ENCODE measurements at places on chromosomes 4 and X.

GRCh38 chrX:9141496-9141895, 107.6 kb upstream of the FAM9B start:
- no peak for DNase-seq

DNA sequence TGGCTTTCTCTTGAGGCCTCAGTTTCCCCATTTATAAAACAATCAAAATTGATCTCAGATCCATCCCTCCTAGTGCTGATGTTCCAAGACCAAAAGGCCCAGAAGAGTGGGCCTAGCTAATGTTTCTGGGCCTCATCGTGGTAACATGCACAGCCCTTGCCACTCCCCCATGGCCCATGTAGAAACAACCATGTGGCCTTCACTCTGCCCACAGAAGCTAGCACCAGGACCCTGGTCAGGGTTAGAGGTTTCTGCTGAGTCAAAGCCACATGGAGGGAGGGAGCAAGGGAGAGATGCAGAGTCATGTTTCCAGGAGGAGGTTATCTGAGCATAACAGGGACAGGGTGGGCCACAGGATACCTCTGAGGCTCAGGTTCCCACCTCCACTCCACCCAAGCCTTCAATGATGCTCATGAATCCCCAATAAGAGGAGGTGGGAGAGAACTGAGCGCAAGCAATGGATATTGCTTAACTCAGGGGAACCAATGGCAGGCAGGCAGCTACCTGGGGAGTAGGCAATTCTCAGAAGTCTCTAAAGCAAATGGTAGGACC, 16.9 kb downstream of the OTUD5 start:
- no peak for DNase-seq

- DNase-seq: no peak
These were observed 1051.4 kb upstream of the PRKX start for GRCh38 chrX:4764888-4765287.

GRCh38 chr4:34047363-34047762, 2197.0 kb downstream of the ARAP2 start:
- no peak for DNase-seq

DNA sequence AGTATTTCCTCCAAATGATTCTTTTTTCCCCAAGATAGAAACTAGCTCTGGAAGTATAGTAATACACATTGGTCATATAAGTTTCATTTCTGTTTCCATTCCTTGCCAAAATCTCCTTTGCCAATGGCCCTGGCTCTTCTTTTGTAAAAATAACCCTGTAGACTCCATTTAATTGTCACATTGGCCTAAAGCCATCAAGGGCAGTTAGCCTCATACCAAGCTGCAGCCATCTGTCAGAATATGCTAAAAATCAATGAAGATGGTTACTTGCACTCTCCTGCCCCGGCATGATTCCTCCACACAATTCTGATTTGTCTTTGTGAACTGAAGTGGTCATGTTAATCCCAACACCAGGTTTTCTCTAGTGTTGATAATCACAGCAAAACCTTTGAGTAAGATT, 380.5 kb downstream of the SH2D1A start:
- DNase-seq: no peak

GRCh38 chr4:39323821-39324220, 42.3 kb downstream of the RFC1 start:
- no peak for DNase-seq

- no peak for DNase-seq
These were observed 76.0 kb upstream of the FAM47B start for GRCh38 chrX:34866646-34867045.

DNA sequence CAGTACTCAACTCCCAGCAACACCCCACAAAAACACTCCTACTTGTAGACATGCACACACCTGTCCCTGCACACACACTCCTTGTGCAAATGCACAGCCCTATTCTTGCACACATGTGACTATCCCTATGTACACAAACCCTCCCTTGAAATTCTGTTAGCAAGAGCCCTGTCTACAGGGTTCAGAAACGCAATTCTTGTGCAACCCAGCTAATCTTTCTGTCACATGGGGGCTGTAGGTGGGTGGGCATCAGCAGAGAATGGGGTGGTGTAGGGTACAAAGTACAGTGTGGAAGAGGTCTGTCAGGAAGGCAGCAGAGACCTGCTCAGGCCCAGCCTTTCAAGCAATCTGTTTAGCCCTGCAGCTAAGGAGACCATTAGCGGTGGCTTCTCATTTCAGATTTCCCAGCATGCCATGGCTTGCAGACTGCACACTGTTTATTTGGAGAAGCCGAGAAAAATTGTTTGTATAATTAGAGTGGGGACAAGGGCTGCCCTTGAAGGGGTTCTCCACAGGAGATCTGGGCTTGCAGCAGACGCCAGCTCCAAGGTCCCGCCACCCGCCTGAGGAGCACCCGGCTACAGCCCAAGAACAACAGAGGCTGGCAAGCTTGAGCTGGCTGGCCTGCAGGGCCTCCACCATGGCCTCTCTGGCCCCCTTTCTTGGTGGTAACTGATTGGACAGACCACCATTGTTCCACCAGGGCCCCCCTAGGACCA, 144.0 kb upstream of the PJA1 start:
- no peak for DNase-seq

DNA sequence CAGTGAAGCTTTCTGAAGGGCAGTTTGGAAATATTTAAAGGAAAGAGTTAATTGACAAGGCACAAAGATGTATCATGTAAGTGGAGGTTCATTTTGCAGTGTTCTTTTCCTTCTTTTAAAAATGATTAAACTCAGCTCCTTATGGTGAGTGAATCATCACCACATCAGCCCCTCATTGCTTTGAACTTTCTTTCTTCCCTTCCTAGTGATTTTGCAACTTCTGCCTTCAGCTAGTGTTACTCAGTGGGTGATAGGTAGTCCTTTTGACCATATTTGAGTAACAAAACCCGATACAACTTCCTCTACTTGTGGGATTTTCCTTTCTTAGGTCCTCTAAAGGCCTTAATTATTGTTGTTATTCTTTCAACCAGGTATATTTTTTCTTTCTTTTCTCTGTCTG, 8.2 kb downstream of the ZCCHC4 start:
- no peak for DNase-seq

DNA sequence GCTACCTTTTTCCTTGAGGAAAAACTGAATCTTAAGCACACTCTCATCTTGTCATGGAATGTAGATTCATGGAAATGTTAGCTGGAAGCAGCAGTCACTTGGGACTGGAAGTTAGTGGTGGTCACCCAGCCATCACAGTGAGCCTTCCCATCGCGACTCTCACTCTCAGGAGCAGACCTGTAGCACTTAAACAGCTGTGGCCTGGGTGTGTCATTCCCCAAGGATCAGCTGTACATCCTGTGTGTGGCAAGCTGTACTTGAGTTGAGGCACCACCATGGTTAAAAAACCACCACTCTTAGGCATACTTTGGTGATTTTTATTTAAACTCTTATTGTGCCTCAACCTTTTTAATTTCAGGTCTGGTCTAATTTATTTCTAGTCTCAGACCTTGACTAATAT, 46.7 kb downstream of the JADE1 start:
- DNase-seq: no peak

DNA sequence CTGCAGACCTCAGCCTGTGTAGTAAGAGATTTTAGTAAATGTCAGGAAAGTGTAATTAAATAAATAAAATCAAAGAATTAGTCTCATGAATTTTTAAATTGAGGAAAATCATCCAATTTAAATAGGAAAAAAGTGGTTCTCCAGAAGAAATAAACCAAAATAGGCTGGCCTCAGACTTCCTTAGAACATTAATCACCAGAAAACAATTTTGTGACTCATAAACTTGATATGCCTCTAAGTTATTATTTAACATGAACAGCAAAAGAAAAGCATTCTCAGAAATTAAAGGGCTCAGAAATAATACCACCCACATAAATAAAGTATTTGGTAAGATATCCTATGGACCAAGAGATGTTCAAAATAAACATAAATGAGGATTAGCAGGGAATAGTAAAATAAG, 14.3 kb downstream of the FAM47B start:
- DNase-seq: no peak

GRCh38 chr4:119264743-119265142, 52.2 kb downstream of the USP53 start:
- DNase-seq: no peak

DNA sequence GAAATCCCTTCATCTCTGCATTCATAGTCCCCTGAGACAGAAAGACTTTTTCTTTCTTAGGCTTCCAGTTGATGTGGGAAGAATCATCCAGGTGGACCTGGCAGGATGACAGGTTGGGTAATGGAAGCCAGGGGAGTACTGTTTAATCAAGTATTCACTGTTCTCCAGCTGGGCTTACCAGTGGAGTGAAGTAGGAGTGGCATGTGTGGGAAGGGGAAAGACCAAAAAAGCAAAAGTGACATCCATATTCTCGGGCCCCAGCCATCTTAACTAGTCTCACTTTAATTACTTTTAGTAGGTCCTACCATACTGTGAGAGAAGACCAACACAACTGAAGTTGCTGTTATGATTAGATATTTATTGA, 18.5 kb downstream of the VSIG4 start:
- no peak for DNase-seq

DNA sequence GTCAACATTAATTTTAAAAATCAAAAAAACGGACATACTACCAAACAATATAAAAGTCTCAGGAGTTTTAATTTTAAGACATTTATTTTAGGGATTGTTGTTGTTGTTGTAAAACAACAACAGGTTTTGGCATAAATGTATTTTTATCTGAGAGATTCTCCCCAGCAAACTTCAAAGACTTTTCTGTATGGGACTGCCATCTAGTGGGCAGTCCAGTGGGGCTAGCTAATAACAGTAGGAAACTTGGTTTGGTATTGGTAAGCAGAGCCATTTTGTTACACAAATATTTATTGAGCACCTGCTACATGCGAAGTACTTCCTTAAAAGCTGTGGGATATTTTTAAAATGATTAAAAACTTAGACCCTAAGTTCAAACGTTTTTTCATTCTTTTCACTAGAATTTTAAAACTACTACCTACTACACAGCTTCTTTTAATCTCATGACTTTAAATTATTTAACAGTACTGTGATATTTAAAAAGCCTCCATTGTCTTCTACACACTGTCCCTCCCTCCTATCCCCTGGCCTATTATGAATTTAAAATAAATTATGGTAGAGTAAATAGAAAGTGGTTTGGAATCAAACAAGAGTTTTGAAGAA, 1028.4 kb upstream of the INTU start:
- DNase-seq: peak; percentile 27

DNA sequence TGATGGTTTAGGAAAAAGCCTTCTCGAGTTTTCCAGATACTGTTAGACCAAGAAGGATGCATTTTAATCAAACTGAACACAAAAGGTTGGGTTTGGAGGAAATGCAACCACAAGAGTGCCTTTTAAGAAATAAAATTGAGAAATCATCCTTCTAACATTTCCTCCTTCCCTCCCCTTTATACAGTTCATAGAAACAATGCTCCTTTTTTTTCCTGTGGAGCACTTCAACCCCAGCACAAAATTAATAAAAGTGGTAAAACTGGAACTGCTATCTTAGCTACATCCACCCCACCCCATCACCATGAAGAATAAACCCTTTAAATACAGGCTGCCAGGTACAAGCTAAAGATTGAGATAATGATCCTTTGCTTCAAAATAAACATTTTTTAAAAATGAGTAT, 211.1 kb downstream of the RELL1 start:
- no peak for DNase-seq

DNA sequence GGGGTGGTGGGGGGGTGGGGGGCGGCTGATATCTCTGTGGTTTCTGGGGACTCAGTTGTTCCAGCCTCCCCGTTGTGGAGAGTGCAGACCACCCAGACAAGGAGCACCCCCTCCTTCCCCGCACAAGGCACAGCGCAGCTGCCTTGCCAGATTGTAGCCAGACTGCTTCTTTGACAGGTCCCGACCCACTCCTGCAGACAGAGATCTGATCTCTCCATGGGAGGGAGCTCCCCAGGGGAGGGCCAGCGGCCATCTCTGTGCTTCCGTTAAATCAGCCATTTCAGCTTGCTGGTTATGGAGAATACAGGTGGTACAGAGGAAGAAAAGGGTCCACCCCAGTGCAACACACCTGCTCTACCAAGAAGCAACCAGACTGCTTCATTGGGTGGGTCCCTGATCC, 80.8 kb downstream of the FGF16 start:
- no peak for DNase-seq

GRCh38 chrX:9431281-9431680, 33.6 kb upstream of the TBL1X start:
- no peak for DNase-seq

DNA sequence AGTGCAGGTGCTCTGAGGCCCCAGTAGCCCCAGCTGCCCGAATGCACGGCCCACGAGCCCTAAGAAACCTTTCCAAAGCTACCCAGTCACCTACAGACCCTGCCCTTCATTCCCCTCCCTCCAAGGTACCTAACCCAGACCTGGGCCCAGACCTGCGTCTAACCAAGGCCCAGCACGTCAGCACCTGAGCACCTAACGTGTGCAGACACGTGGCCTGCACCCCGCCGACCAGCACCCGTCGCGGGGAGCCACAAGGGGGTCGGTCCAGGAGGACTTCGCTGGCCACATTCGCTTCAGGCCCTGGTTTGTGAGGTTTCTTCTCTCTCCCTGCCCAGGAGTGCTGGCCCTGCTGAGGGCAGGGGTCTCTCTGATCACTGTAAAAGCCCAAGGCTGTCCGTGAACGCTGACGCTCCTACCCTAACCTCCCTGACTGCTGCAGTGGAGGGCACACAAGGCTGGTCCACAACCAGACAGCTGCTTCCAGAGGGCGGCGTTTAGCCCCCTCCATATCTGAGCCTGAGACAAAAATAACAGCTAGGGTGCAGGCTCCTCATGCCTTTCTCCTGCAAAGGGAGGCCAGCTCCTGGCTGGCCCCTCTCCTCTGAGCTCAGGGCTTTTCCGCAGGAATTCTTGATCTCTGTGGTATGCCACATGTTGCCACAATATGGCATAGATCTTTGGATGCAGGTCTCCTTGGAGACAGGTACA, 31.8 kb downstream of the WDR1 start:
- no peak for DNase-seq

DNA sequence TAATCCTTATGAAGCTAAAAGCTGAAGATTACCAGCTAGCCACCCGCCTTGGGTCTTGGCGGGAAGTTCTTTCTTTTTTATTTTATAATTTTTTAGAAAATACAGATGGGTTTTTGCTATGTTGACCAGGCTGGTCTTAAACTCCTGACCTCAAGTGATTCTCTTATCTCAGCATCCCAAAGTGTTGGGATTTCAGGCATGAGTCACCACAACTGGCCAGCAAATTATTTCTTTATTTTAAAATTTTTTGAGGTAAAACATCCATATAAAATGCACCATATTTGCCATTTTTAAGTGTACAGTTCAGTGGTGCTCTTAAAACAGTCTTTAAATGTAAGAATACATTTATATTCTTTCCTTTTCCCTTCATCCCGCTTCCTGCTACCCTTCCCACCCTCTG, 40.6 kb upstream of the ANTXR2 start:
- no peak for DNase-seq

GRCh38 chr4:166527500-166527899, 654.5 kb downstream of the TLL1 start:
- DNase-seq: no peak

GRCh38 chrX:427812-428725, 41.4 kb upstream of the PPP2R3B start:
- DNase-seq: no peak

DNA sequence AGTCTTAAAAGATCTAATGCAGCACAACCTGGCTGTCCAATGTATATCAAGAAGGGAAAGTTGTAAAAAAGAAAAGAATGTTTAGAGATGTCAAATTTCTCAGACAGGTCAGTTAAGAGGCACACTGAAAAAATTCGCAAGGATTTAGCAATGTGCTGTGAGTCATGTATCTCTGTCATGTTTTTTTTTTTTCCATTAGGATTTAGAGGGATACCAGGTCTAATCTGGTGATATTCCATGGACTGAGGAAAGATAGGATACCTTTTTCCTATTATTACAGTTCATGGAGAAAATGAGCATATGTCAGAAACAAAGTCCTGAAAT, 815.4 kb upstream of the PCDH10 start:
- no peak for DNase-seq

GRCh38 chrX:49249071-49249470, 13.8 kb downstream of the CCDC22 start:
- no peak for DNase-seq

All from endothelial cell (in vitro differentiated cells).